ENCODE measurements at places on chromosomes 11 and 22.

DNA sequence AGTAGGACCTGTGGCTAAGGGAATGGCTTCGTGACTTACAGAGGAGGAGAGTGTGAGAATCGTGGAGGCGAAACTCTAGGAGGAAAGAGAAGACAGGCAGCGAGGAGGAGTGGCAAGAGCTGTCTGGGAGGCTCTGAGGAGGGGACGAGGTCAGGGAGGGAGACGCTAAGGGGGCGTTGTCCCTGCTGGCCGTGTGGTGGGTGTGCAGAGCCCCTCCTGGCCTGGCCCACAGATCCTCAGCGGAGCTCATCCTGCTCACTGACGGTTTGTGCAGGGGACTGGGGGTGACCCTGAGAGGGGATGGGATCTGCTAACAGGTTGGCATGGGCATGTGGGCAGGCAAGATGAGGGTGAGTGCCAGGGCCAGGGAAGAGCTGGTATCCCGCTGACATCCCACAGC, 56.5 kb upstream of the PRR5 start:
- no peak for DNase-seq

DNA sequence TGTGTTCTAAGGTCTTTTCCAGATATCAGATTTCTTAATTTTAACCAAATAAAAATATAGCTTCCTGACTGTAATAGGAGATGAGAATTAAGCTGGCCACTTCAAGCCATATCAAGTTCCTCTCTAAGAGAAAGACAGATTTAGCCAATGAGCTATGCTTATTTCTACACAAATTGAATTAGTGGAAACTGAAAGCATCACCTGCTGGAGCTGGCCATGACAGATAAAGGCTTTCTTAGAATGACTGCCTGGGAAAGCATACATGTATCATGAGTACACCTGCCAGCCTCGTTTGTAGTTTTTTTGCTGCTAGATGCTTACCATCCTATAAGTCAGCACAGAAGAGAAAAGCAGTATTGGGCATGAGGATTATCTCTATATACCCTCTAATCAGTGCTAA, 53.5 kb upstream of the DBX1 start:
- no peak for DNase-seq

DNA sequence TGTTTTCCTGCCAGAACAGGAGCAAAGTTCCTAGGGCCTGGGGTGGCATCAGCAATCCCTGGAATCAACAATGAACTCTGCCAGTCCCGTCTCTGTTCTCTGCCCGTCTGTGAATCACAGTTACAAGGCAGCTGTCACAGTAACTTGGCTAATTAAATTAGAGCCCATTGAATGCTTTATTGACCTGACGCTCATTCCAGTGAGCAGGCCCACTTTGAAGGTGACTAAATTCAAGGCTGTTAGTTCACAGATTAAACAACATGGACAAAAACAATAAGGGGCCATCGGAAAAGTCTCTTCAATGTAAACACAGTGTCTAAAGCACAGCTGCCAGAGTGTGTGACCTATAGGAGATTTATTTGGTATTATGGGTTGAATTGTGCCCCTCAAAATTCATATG, 17.7 kb upstream of the TMPRSS5 start:
- DNase-seq: no peak

GRCh38 chr11:72658989-72659640, 15.1 kb downstream of the PDE2A start:
- DNase-seq: no peak

DNA sequence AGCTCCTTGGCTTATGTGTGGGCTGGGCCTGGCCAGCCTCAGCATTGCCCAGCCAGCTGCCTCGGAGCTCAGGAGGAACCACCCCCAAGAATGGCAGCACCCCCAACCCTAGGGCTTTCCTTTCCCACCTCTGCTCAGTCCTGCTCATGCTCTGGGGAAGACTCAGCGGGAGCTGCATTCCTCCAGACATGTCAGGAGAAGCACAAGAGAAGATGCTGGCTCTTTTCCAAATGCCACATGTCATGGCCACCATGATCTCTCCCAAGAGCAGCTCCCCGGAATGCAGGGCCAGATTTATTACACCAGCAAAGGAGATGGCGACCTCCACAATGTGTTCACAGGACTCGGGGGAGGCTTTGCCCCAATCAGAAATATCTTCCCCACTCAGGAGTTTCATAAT, 143.7 kb downstream of the PKNOX2 start:
- no peak for DNase-seq

DNA sequence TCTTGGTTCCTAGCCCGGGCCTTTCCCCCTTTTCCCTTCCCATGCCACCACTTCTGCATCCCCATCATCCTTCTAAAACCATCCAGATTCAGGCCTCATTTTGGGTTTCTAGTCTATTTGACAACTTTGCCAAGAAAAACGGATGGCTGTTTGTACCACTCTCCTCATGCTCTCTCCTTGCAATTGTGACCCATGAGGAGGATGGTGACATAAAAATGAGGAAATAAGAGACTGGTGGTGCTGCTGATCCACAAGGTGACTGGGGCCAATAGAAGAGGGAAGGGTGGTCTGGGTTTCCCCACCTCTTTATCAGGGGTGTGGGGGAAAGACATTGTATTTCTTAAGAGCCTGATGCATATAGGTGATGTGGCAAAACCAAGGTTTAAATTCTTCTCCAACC, 1.0 kb downstream of the MS4A4A start:
- no peak for DNase-seq

- DNase-seq: no peak
These were observed 33.6 kb downstream of the USH1C start for GRCh38 chr11:17510507-17511206.

DNA sequence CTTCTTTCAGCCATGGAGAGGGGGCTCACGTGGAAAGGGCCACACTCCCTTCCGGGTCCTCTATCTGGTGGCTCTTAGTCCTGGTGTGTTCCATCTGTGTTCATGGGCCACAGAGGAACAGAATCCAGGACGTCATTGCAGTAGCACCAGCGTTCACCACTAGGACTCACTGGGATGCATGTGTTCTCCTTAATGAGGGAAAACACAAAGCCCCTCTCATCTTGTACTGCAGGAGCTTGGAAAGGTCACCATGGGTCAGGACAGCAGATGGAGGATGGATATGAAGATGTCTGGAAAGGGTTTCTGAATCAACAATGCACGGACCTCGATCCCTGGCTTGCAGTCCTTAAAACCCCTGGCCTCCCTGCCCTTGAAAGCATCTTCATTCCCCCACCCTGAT, 113.8 kb upstream of the THY1 start:
- no peak for DNase-seq

GRCh38 chr11:118628861-118629549, 21.6 kb downstream of the PHLDB1 start:
- DNase-seq: no peak

DNA sequence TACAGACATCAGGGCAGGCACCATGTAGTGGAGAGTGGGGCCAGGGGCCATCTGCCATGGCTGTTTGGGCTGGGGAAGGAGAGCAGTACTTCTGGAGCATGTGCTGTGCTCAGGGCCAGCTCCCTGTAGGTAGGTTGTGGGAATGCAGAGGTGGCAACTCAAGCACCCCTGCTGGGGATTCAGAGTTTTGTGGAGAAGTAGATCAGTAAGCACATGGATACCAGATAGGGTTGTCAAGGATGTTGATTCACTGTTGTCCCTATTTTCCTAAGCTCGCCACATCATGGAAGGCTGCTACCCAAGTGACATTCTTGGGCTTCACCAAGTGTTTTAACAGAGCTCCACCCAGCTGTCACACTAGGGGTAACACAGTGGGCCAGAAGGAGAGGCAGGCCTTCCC, 67.2 kb downstream of the BMAL1 start:
- DNase-seq: no peak

DNA sequence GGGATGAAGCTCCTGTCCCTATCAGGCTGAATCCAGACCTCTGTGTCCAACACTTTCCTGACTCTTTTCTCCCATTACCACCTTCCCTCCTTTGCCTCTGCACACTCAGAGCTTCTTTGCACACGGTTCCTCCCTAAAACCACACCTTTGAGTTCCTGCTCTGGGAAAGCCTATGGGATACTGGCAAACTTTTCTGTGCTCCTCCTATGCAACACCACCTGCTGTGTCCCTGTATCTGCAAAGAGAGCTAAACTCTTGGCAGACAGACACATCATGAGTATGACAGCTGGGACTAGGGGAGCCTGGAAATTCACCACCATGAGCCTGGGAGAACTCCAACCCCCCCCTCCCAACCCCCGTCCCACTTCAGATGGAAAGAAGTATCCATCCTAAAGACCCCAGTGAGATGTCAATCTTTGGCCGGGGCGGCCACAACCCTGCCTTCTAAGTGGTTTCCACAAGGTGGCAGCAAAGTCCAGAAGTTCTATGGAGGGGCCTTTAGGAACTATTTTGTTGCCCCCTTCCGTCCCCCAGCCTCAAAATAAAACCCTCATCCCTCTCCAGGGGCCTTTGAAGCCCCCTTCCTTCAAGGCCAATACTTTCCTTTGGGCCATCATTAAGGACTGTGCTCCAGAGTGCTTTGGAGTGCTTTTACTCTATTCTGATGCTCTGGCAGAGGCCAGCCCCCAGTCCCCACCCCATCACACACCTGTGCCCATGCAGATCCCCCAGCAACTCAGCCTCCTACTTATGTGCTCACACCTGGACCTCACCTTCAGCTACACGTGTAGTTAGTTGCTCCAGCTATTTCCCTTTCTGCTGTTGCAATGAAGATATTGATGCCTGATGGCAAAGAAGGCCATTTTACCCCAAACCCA, 19.4 kb downstream of the HTR3A start:
- no peak for DNase-seq

GRCh38 chr11:3229673-3230630, 2.3 kb downstream of the MRGPRE start:
- no peak for DNase-seq

DNA sequence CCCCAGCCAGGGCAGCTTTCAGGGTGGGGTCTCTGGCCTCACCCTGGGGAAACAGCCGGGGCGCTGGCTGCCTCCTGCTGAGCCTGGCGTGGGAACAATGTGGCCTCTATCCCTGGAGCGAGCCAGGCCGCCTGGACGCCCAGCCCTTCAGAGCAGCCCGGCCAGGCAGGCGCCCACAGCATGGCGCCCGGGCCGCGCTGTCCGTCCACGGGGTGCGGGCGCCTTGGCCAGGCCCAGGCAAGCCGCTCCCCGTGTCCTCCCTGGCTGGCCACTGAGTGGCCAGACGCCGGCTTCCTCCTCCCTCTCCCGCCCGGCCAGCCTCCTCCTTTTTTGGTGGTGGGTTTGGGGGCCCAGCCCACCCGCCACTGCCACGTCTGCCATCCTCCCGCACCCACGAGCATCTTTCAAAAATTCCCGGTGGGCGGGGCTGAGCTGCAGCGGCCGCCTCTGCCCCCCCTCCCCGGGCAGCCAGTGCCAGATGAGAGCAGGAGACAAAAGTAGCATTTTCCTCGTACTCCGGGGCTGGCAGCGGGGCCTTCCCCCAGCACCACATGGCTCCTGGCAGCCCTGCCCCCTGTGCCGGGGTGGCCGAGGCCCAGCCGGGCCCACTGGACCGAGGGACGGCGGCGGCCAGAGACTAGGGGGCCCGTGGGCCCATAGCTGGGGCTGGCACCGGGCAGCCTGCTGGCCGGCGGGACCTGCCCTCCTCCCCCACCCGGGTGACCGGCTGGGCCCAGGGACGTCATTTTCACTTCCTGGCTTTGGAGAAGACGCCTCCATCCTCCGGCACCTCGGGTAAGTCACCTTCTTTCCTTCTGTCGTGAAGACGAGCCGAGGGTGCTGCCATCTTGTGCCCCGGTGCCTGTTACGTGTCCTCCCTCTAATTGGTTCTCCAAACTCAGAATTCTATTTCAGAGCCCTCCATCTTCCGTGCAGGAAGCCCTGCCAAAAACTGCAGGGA, 70.2 kb upstream of the PPARA start:
- DNase-seq: peak; percentile 80

- no peak for DNase-seq
These were observed 236.6 kb downstream of the GRIK4 start for GRCh38 chr11:120747850-120748814.

DNA sequence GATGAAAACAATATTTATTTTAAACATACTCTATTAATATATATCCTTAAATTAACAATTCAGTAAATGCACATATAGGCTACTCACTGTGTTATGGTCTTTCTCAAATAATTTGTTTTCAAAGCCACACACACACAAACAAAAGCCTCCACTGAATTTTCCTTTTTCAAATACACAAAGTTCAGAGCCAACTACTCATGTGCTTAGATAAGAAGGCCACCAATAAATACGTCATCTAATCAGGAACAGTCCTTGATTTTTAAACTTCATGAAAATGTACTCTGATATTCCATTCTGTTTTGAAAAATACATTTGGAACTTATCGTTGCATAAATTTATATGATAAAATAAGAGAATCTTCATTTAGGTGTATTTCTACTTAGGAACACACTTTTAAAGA, 26.0 kb downstream of the KBTBD3 start:
- no peak for DNase-seq

GRCh38 chr11:39236916-39237315, 2222.5 kb downstream of the LRRC4C start:
- no peak for DNase-seq

DNA sequence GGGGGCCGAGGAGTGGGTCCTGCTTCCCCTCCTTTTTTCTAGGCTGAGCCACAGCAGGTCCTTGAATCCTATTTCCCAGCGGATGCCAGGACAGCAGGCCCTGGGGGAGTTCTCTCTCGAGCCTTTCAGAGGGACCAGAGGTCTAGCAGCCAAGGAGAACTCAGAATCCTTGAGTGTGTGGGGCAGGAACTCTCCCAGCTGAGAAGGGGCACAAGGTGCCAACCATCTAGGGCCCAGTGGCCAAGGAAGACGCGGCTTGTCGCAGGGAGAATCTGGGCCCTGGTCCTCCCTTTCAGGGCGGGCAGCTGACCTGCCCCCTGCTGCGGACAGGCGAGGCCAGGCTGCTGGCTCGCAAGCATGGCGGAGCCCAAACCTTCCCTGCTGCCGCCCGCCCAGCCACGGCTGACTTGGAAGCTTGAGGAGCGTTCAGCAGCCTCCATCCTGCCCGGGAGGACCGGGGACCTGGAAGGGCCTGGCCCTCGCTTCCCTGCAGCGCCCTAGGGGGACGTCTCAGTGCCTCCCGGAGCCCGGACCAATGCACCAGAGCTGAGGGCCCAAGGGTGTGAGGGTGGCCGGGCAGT, 972 bp upstream of the TSSC4 start:
- no peak for DNase-seq

DNA sequence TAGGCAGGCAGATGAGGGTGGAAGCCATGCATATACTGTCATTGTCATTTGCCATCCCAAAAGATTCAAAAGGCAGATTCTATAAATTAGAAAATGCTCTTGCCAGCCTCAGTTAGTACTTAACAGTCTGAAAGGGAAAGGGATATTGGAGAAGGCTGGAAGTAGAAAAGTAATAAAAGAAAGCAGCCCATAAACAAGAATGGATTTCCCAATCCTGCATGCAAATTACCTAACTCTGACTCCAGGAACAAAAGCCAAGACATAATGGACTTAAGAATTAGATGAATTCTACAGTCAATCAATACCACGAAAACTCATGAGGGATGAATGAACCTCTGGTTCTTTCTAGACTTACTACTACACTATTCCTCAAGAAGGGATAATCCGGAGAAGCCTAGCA, 5.9 kb downstream of the PAK1 start:
- peak; percentile 23 for DNase-seq

GRCh38 chr11:119671561-119672015, 57.4 kb downstream of the NECTIN1 start:
- DNase-seq: no peak

Measured in AG09309 (cell line).